Urinary bladder (tissue), 4 donors: ENCODE measurements at places on chromosomes 3 and 15. TPM values are rescaled to one million over a fixed set of nuclear protein-coding genes. Genes with fewer than 3 reads are reported as not detected.

Gene LNP1
- 12.3 TPM for total RNA-seq

- no peak for DNase-seq
These were observed 21.3 kb downstream of the ADGRG7 start for GRCh38 chr3:100630664-100631063.

Gene SUMF1
- 51.2 TPM for total RNA-seq

GRCh38 chr3:189212681-189213080 lies 40.9 kb downstream of the TPRG1 start:
- DNase-seq: no peak

DNA sequence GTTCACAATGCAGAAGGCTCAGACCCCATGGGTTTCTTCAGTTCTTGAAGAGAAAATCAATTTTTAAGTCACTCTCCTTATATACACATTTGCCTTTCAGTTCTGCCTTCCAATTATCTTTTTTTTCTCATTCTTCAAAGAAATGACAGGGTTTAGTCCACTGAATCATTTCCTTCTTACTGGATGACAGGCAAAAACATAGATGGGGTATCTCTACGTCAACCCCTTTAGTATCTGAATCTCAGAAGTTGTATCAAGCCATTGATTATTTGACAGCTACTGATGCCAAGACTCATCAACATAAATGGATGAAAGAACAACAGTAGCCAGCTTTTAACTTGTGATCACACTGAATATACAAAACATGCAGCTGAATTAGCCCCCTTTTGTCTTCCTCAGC lies 6.5 kb downstream of the ATOSA start:
- DNase-seq: no peak

- DNase-seq: no peak
These were observed 813.4 kb upstream of the EPHA6 start for GRCh38 chr3:96000966-96001365.
